ENCODE measurements at places on chromosomes 5 and 9. TPM values are rescaled to one million over a fixed set of nuclear protein-coding genes. Genes with fewer than 3 reads are reported as not detected.

The ARSI gene
- 0.38 TPM for total RNA-seq

DNA sequence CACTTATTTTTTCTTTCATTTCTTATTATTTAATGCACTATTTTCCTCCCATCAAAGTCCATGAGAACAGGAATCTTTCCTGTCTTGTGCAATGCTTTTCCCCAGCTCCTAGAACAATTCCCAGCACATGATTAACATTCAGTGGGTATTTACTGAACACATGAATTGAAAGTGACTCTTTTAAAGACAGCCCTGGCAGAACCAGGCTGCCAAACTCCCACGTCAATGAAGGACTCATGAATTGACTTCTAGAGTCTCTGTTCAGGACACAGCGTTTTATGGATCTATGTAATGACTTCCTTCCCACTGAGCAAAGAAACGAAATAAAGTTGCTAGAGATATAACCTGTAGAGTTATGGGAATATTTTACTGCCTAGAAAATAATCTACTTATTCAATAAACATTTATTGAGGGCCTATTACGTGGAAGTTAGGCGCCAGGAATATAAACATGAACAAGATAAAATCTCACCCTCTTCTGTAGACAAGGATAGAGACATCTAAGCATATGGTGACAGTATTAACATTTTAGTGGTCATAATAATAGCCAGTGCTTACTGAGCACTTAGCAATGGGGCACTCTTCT lies 485.9 kb upstream of the KLF4 start:
- DNase-seq, result no peak

DNA sequence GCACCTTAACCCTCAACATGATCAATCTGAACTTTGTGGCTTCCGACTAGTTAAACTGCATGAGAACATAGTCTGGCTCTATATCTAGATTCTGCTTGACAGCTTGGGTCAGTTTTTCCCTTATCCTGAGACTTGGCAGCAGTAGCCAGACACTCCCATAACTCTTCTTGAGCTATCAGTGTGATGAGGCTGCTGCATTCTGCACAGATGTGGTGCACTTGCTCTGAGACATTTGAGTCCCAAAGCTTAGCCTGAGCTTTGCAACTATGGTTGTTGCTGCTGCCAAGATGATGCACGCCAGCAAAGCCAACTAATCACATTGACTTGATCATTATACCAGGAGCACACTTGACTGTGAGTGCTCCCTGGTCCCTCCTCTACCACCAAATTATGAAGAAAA lies 36.2 kb downstream of the MOCS2 start:
- no peak for DNase-seq

DNA sequence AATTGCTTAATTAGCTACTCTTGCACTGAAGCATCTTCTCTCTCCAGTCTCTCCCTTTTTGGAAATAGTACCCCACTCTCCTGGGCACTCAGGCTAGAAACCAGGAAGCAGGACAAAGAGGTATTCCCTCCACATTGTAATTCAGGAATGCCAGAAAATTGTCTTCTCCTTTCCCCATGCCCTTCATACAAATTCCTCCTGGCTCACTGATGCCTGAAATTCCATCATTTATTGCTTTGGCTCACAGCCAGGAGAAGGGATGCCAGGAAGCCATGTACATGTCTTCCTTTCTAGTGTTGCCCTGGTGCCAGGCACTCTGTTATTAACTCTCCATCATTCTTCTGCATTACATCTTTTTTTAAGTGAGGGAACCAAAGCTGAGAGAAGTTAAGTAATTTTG lies 716.5 kb upstream of the C9orf72 start:
- DNase-seq, result no peak

DNA sequence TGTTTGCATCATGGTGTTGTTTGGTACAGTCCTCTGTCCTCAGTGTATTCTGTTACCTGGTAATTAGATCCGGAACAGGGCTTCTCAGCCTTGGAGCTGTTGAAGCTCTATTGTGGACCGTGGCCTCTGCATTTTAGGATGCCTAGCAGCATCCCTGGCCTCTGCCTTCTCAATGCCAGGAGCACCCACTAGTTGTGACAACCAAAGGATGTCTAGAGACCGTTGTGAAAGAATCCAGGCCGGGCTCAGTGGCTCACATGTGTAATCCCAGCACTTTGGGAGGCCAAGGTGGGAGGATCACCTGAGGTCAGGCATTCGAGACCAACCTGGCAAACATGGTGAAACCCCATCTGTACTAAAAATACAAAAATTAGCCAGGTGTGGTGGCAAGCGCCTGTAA lies 159.6 kb downstream of the CACNA1B start:
- no peak for DNase-seq

The PGM5 gene
- total RNA-seq, result 157 TPM

DNA sequence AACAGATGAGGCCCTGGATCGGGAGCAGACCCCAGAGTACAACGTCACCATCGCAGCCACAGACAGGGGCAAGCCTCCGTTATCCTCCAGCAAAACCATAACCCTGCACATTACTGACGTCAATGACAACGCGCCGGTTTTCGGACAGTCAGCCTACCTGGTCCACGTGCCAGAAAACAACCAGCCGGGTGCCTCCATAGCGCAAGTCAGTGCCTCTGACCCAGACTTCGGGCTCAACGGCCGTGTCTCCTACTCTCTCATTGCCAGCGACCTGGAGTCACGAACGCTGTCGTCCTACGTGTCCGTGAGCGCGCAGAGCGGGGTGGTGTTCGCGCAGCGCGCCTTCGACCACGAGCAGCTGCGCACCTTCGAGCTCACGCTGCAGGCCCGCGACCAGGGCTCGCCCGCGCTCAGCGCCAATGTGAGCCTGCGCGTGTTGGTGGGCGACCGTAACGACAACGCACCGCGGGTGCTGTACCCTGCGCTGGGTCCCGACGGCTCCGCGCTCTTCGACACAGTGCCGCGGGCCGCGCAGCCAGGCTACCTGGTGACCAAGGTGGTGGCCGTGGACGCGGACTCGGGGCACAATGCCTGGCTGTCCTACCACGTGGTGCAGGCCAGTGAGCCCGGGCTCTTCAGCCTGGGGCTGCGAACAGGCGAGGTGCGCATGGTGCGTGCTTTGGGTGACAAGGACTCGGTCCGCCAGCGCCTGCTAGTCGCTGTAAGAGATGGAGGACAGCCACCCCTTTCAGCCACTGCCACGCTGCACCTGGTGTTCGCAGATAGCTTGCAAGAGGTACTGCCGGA lies 1.6 kb upstream of the PCDHGA11 start:
- no peak for DNase-seq

GRCh38 chr5:137753691-137754187 lies 424 bp downstream of the HNRNPA0 start:
- DNase-seq, result peak; percentile 80

- no peak for DNase-seq
Observed at GRCh38 chr9:98491828-98492227, 216.9 kb downstream of the GABBR2 start.

- no peak for DNase-seq
Observed at GRCh38 chr9:16031971-16032370, 479.1 kb downstream of the CCDC171 start.

The PCDHB12 gene
- 1.0 TPM for total RNA-seq

DNA sequence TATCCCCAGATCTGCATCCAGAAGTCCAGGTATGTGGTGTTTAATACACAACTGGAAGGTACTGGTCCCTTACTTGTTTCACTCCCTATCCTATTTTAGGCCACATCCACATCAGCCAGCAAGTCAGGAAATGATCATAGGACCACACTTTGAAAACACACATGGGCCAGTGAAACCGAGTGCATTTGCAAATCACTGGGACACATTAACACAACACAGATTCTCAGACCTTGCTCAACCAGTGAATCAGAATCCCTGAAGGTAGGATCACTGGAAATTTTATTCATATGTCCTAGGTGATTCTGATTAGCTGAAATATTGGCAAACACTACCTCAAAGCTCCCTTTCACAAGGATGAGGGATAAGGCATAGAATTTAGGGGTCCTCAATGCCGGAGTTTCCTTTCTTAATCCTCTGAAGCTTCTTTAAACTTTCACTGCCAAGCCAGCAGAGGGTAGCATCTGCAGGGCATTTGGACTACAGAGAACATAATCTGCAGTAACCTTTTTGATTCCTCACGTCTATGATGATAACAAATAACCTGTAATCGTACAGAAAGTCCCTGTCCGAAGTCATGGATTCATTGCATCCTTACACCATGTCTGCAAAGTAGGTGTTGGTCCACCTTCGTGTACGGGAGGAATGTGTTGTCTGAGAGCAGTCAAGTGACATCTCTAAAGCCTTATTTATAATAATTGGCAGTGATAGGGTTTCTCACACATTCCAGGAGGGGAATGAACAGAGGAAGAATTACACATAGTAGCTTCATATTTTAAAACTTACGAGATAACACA lies 11.0 kb upstream of the ABLIM3 start:
- no peak for DNase-seq

The AK8 gene
- total RNA-seq, result 0.22 TPM

DNA sequence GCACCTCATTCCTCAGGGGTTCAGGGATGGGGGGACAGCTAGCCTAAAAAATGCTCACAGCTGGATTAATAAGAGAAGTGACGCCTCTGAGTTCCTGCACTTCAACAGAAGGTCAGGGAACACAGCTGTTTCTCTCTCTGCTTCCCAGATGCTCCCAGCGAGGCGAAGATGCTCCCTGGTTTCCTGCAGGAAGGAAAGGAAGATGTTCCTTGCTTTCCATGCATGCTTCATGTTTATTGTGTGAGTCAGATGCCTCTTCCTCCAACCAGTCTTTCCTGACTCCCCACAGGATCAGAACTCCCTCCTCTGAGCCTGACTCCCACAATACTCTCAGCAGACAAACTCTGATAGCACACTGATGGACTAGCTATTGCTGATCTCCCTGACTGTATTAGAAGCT lies 71.9 kb downstream of the MFAP3 start:
- no peak for DNase-seq

DNA sequence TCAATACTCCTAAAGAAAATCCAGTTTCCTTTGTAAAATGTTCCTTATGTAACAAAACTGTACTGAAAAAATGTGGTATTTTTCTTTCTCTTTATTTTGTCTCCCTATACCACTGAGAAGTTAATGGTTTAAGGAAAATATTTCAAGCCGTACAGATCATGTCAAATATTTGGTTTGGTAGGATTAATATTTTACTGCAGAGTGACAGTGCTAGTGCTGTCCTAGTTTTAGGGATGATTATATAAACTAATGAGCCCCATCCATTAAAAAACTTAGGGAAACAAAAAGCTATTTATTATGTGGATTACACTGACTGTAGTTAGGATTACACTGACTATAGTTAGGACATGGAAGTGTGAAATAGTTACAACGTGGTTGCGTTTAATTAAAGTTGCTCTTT lies 209.1 kb downstream of the CD180 start:
- no peak for DNase-seq

The ALDH1B1 gene
- total RNA-seq, result 16.8 TPM

The IFNK gene
- total RNA-seq, result not detected

The OTULINL gene
- 4.9 TPM for total RNA-seq

DNA sequence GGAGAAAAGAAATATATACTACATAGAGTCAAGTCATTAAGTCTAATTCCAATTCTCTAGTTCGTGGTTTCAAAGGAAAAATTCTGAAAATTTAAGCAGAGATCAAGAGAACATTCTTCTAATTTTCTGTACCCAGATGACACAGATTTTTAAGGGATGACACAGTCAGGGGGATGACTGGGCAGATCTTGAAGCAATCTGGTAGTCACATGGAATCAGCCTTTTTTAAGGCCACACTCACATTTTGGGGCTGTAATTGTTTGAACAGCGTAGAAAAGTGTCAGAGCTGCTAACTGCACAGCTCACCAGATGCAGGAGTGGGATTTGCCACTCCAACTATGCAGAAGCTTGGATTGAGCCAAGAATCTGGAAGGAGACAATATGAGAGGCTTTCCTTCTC lies 20.4 kb downstream of the PDE4D start:
- no peak for DNase-seq
